ENCODE measurements at places on chromosomes 2 and 18. TPM values are rescaled to one million over a fixed set of nuclear protein-coding genes. Genes with fewer than 3 reads are reported as not detected.

- no peak overlapping the region for H3K27ac ChIP-seq
- no peak for DNase-seq
- no peaks in the 10 kb centered on the region for H3K27me3 ChIP-seq
- H3K4me3 ChIP-seq = no peak overlapping the region
- no peaks in the 10 kb centered on the region for H3K4me1 ChIP-seq
Measured at GRCh38 chr2:164523009-164523408, 98.3 kb downstream of the GRB14 start.

GRCh38 chr18:424071-424661 lies 76.3 kb downstream of the COLEC12 start:
- peak overlapping the region; percentile 47 for H3K27ac ChIP-seq
- H3K36me3 ChIP-seq = no peaks in the 10 kb centered on the region
- no peaks in the 10 kb centered on the region for H3K4me1 ChIP-seq
- DNase-seq = peak; percentile 48
- H3K27me3 ChIP-seq = no peaks in the 10 kb centered on the region

APCDD1 gene
- total RNA-seq = 288 TPM

GRCh38 chr2:173770947-173771678 lies 194.1 kb downstream of the SP3 start:
- DNase-seq = no peak
- H3K27me3 ChIP-seq = no peaks in the 10 kb centered on the region
- H3K36me3 ChIP-seq = no peaks in the 10 kb centered on the region
- no peak overlapping the region for H3K27ac ChIP-seq
- H3K4me1 ChIP-seq = no peaks in the 10 kb centered on the region
- no peak overlapping the region for H3K4me3 ChIP-seq

PSMA8 gene
- not detected for total RNA-seq

- H3K4me3 ChIP-seq = no peak overlapping the region
- H3K36me3 ChIP-seq = no peaks in the 10 kb centered on the region
- no peaks in the 10 kb centered on the region for H3K27me3 ChIP-seq
- H3K27ac ChIP-seq = no peak overlapping the region
- H3K4me1 ChIP-seq = no peaks in the 10 kb centered on the region
Measured at GRCh38 chr2:221385716-221386115, 186.4 kb downstream of the EPHA4 start.

Data from uterus (tissue), 4 donors.